ENCODE measurements at places on chromosomes 12 and 14.

DNA sequence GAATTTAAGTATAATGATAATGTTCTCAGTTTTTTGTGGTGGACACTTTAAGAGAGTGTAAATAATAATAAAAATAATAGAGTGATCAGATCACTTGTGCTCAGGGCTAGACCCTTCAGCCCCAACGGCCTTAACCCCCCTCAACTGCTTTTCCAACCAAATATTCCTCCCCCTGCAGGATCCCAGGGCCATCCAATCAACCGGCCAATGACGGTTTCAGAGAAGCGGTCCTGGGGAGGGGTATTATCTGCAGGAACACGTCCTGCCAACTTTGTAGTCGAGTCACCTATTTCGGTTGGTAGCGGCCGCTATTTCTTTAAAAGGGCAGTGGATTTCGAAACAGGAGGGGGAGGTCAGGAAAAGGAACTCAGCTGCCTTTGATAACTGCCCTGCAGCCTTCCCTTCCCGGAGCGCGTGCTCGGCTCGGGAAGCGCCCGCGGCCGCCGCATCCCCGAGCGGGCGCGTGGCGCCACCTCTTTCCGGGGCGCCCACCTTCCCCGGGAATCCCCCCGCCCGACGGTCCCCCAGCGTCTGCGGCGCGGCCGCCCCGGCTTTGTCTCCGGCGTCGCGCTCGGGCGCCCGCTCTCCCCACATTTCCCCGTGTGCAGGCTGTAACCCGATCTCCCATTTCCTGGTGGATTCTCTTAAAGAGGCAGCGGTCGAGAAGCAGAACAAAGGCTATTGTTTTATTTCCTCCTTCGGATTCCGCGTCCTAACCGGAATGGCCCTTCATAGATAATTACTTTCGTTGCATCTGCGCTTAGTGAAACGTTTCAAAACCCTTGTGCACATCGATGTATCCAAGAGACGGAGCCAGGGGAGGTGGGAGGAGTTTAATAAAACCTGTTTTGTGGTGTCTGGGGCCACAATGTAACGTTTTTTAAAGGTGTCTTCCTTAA lies 711 bp upstream of the ETV6 start:
- peak; percentile 49 for DNase-seq

DNA sequence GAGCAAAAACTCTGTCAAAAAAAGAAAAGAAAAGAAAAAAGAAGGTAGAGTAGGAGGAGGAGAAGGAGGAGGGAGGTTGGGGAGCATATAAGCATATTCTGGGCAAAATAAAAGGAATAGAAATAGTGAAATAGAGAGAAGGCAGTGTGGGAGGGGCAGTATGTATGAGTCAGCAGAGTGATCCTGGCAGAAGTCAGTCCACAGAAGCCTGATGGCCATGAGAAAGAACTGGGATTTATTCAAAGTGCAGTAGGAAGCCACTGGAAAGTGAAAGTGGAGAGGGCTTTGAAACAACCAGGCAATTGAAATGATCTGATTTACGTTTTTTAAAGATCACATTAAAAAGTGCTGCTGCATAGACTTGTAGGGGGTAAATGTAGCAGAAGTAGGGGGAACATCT lies 368.6 kb upstream of the USP15 start:
- DNase-seq: no peak

DNA sequence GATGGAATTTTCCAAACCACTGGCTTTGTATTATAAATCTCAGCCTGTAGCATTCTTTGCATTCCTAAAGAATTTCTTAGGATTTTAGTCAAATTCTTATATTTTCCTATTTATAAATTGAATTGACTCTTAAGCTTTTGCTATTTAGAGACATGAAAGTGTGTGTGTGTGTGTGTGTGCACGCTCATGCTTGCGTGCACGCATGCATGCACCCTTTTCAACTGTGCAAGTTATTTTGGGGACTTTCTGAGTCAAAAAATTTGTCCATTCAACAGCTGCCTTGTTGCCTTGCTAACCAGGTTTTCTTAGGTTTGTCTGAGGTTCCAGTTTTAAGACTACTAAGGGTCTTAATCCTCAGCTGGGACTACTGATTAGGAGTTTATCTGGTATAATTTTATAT lies 42.6 kb downstream of the GPATCH2L start:
- DNase-seq: no peak

- no peak for DNase-seq
Observed at GRCh38 chr12:27271206-27271605, 27.1 kb downstream of the STK38L start.

DNA sequence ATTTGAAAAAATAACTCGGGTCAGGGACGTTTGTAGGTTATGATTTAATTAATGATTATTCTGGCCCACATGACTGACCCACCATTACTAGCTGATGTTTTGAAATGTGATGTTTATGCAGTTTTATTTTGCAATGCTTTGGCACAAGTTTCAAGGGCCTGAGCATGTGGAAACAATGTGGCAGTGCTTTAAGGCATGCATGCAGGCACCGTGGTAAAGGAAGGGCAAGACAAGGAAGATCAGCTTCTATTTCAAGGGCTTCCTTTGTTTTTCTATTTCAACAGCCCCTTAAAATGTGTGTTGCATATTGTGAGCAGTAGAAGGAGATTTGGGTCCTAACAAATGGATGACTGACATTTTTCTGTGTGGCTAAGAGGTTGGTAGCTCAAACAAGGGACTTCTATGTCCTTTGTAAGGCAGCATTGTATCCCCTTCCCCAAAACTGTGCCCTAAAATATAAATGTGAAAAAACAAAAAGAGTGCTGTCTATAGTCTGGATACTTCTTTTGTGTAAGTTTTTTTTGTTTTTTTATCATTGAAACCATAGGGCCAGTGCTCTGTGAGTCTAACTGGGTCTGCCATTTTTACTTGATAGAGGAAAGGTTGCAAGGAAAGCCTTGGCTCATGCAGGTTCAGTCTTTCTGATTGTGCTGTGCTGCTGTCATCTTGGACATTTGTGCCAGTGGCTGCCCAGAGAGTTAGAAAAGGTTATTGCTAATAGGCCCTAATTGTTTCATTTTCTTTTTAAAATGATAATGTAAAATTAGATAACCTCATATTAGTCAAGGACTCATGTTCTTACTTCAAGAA lies 103.5 kb downstream of the FGD4 start:
- no peak for DNase-seq

- DNase-seq: peak; percentile 13
Observed at GRCh38 chr14:99389174-99389826, 91.4 kb downstream of the SETD3 start.

DNA sequence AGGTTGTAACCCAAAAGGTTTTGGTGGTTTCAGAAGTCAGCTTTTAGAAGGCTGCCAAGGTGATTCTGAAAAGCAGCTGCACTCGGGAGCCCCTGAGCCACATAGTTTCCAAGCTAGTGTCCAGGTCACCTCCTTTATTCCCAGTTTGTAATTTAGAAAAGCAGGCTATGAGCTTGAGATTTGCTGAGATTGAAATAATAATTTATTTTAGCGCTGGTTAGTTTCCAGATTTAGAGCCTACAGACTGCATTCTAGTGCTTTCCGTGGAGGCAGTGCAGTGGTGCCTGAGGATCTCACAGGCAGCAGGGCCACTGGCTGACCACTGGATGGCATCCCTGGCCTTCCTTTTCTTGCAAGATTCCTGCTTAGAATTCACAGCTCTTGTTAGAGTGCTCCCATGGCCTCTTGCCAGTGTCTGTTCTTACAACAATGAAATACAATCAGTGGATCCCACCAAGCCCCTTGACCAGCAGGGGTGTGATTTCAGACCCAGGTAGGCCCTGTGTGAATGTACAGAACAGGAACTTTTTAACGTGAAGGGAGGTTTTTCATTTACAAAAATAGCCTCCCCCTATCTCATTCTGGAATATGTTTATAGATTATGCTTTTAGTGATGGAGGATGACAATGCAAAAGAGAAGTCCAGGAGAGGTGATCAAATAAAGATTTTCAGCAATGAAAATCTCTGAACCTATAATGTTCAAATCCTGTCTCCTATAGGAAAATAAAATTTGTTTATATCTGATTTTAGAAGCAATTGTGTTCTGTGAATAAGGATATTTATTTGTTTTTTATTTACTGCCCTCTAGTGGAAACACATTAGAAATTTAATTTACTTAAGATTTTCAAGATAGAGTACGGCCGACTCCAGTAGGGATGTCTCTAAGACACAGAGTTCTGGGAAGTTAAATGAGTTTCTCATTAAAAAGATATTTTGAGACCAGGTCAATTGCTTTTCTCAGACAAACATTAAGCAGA lies 362.1 kb upstream of the STXBP6 start:
- DNase-seq: no peak

DNA sequence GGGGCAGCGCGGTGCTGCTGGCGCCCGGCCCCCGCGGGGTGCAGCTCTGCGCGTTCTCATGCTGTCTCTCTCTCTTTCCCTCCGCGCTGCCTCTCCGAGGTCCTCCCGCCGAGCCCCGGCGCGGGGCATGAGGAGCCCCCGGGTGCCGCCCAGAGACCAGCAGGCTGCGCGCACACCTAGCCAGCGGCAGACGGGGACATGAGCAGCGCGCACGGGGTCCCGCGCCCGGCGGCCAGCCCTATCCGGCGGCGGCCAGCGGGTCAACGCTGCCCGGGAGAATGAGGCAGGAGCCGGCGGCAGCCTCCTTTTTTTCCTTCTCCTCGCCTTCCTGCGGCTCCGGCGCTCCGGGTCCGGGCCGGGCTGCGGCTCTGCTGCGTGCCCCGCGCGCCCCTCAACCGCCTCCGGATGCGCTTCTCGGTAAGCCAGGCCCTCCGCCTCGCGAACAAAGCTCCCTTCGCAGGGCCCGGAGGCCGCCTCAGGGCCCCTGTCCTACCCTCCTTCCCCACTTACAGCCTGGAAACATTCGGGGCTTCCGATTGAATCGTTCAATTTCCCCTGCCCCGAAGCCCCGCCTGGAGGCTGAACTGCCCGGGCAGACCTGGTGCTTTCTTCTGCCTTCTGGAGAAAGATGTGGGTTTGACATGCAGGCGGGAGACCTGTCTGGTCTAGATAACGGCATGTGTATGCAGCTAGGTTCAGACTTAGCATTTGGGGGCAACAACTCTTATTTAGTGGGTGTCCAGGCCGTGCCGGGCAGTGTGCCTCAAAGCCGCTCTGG lies at the start of gene TUNAR:
TUNAR (plus strand) TSS at position 72 of the 778 bp plus-strand sequence.
- DNase-seq: no peak

DNA sequence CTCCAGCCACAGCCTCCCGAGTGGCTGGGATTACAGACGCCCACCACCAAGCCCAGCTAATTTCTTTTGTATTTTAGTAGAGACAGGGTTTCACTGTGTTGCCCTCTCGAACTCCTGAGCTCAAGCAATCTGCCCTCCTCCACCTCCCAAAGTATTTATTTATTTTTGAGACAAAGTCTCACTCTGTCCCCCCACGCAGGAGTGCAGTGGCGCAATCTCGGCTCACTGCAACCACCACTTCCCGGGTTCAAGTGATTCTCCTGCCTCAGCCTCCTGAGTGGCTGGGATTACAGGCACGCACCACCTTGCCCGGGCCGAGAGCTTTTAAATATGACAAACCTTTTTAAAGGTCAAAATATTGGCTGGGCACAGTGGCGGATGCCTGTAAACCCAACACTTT lies 14.6 kb downstream of the NUMB start:
- no peak for DNase-seq

- DNase-seq: no peak
Observed at GRCh38 chr14:60931218-60931617, 49.7 kb downstream of the TRMT5 start.

DNA sequence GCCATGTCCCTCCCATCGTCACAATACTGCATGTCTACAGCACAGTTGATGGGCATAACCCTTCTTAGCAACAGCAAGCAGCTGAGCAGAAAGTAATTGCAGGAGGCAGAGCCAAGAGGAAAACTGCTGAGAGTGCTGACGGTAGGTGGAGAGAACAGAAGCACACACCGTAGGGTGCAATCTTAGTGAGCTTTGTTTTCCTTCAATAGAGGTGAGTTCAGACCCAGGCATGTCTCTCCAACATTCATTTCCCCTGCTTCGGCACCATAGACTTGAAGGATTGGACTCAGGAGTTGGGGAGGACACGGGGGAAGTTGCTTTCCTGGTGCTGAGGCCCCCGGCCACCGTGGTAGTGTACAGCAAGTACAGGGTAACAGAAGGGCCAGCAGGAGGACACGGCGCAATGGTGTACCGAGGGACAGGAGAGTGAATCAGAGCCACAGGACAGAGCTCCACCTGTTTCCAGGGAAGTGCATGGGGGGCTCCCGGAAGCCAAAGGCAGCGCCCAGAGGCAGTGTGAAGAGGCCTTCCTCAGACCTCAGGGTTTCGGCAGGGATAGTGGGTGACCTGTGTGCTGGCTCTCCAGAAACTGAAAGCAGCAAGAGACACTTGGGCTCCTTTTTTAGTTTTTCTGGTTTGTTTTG lies 36.3 kb upstream of the SINHCAF start:
- DNase-seq: no peak

DNA sequence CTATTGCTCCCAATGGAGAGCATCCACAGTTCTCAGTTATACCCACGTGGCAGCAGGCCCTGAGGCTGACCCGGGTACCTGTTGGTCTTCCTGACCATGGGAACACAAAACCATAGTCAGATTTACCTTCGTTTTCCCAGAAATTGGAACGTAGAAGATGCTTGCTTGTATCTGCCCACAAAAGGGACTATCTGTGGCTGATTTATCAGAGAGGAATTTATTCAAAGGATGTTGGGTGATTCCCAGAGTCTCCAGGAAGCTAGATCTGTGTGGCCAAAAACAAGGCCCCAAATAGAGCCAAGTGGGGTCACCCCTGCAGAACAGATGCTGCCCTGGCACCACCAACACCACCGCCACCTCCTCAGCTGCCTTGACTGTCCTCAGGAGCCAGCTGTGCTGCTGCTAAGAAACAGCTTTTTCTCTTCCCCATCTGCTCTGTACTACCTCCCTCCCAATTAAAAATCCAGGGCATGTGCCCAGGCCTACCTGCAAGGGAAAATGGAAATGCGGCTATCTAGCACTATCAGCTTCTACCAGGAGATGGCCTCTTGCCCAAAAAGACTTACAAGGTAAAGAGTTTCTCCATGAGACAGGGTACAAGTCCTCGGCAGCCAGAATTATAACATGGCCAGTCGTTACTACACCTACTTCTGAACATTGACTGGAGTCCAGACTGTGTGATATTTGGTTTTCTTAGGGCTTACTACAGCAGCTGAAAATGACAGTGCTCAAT lies 128.6 kb upstream of the PLEKHG7 start:
- no peak for DNase-seq

DNA sequence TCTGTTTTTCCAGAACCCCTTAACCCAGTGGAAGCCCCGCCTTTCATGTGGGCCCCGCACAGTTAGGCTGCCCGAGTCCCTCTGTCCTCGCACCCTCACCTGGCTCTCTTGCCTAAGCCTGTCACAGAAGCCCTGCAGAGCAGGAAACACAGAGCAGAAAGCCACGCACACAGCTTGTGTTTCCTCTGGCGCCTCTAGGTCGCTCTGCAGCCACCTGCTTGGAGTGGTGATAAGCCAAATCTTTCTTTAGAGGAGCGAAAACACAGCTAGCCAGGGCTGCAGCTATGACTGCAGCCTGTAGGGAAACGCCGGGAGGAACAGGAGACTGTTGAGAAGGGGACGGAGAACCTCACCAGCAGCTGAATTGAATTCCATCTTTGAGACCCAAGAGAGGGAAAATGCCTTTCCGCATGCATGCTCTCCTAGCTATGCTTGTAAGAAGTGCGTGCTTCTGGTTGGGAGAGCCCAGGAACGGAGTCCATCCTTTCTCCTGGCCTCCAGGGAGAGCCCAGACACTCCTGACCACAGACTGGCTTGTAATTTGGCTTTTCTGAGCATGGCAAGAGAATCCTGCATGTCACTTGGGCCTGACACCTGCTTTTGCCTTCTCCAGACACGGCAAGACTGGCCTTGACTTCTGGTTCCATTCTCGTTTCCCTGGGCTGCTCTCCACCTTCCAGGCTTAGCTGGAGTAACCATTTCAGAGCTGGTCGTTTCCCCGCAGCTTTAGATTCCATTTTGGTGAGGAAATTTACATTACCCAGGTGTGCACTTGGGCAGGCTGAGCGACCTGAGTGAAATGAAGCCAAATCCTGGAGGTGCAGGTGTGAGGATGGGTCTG lies 301.6 kb downstream of the CACNA1C start:
- no peak for DNase-seq

GRCh38 chr14:32565256-32565655 lies 236.2 kb downstream of the AKAP6 start:
- DNase-seq: no peak

Data from activated T-cell treated with anti-CD3 and anti-CD28 coated beads for 24 hours (primary cell).